Fibroblast of lung (primary cell): ENCODE measurements at places on chromosomes 6 and 20. TPM values are rescaled to one million over a fixed set of nuclear protein-coding genes. Genes with fewer than 3 reads are reported as not detected.

Gene HLA-G
- total RNA-seq, result not detected in 2 replicates

Gene AKAP12
- 65.5 and 68.5 TPM in 2 replicates for total RNA-seq

DNA sequence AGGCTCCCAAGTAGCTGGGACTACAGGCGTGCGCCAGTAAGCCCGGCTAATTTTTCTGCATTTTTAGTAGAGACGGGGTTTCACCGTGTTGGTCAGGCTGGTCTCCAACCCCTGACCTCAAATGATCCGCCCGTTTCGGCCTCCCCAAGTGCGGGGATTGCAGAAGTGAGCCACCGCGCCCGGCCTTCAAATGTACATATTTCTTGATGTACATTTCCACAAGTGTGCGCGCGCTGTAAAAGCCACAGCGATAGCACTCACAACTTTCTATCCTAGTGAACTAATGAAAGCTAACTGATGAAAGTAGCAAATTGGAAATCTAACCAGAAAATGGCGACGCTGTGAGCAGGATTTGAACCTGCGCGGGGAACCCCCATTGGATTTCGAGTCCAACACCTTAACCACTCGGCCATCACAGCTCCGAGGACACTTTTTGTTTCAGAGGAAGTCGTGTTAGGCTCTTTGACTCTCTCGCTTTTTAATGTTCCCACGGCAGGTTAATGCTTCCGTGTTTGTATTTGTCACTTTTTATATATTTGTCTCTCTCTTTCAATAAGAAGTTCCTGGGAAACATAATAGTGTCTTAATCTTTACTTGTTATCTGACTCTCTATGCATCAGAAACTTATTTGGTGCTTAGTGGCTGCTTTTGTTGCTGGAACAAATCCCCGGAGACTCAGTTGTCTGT lies 199.4 kb upstream of the ZNF184 start:
- DNase-seq, result peak; percentile 66

DNA sequence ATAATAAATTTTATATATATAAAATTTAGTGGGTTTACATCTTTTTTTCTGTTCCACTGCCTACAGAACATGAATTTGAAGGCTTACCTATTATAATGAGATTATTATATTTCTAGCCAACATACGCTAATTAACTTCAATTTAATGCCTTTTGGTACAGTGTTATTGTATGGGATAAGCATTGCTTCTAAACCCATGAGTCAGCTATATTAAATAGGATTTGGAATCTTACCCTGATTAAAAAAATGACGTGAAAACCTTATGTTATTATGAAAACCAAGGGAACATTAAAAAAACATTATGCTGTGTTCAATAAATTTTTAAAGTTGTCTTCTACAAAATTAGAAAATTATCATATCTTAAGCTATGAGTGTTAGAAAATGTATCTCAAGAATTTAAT lies 334.0 kb upstream of the RGS17 start:
- no peak for DNase-seq

- DNase-seq, result no peak
Measured at GRCh38 chr6:41426438-41426851, 91.0 kb downstream of the NCR2 start.

- no peak for DNase-seq
Measured at GRCh38 chr6:25900843-25901242, 26.8 kb upstream of the SLC17A3 start.

DNA sequence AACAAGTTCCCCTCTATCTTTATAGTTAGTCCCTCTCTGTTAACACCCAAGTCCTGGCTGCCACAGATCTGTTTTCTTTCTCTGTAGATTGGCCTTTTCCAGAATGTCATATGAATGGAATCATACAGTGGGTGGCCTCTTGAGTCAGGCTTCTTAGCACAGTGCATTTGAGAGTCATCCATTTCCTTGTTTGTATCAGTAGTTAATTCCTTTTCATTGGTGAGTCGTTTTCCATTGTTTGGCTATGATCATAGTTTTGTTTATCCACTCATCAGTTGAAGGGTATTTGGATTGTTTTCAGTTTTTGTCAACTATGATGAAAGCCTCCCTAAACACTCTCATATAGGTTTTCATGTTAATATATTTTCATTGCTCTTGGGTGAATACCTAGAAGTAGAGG lies 248.3 kb downstream of the ARID1B start:
- DNase-seq, result no peak

DNA sequence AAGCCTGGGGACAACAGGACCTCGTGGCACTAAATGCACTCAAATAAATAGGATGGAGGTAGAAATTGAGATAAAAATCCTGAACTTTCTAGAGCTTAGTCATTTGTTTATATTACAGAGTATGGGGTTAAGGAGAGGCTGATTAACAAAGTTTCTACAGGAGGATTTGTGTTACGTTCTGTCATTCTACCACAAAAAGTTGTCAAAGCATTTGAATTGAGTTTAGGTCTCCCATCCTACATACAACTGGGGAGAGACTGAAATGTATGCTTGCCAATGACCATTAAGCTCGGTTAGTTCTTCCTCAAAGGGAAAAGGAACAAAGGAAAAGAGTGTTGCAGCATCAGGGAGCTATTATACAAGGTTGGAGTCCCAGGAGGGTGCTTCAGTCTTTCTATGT lies 597.9 kb downstream of the COL12A1 start:
- DNase-seq, result peak; percentile 63

DNA sequence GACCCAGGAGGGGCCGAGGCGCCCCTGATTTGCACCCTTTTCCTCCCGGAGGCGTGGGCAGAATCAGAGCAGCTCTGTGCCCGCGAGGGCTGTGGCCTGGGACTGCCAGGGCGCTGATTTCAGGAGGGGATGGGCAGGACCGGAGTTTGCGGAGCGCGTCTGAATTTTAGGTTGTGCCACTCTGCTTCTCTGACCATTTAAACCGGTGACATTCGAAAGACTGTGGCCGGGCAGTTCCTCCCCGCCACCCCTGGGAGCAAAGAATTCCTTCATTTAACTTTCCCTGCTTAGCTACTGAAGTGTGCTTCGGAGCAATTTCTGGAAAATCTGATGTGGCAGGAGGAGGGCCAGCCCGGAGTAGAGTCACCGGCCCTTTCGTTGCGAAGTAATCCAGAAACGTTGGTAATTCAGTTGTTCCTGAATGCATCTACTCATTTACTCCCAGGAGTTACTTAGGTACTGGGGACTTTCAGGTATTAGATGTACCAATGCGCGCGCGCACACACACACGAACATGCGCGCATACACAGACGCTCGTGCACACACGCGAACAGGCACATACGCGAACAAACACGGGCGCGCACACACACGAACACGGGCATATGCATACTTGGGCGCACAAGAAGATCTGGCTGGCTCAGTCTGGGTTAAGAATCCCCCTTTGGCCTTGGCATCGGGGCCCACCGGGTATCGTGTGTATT lies 568 bp downstream of the CCDC170 start:
- peak; percentile 58 for DNase-seq

DNA sequence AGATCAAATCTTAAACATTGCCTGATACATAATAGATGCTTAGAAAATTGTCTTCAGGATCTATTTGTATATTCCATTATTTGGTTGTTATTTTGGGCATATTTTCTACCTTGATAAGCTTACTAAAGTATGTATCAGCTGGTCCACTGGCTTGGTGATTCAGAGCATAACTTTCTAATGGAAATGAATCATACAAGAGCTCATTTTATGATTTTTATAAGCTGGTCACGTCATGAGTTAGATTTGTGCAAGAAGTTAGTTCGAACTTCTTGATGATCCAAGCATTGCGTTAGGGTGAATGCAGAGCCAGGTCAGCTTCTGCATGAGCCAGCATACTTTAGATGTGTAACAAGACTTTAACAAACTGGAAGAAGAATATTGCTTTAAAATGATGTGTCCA lies 144.5 kb upstream of the FLRT3 start:
- peak; percentile 58 for DNase-seq
